ENCODE measurements at places on chromosomes 4 and X. TPM values are rescaled to one million over a fixed set of nuclear protein-coding genes. Genes with fewer than 3 reads are reported as not detected.

DNA sequence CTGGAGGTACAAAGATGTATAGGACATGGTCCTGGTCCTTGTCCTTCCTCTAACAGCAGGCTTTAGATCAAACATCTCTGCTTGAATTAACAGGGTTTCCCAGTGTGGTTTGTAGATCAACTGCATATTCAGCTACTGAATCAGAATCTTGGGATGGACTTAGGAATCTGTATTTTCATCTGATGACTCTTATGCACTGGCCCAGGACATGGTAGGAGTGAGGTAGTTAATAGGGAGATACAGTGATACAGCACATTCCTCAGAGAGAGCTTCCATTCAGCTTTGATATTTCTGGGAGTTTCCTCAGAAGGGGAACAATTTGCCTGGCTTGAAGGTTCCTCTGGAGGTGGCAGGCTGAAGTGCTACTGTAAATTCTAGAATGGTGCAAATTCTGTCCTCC is 203.1 kb downstream of the LARP7 start:
- no peaks in the 10 kb centered on the region for H3K27me3 ChIP-seq
- peaks cover 3% of the 10 kb centered on the region for H3K4me1 ChIP-seq
- peak overlapping the region; percentile 20 for H3K27ac ChIP-seq
- H3K4me3 ChIP-seq: no peak overlapping the region
- DNase-seq: no peak

DNA sequence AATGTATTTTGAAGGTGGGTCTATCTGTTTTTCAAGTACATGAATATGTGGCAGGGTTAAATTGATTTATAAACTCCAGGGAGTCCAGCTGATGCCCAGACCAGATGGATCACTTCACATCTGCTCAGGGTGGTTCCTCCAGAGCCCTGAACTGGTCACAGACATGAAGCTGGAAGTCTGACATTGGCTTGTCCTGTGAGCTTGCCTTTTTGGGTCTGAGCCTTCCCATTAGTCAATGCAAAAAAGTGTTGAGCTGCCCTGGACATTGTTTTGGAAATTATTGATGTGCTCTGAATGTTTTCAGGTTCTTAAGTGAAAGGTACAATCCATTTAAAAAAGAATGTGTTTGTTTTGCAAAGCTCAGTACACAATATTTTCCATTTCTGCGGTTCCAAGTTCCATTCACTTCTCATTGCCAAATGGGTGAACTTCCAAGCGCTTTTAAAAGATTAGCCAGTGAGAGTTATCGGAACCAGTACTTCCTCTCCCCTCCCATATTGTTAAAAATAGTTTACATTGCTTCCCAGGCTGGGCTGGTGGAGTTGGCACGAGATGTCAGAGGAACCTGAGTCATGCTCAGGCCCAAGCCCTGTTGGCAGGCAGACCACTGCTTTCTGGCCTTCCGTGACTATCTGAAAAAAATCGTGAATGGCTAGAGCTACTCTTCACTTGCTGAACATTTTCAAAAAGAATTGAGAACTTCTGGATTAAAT is 52.1 kb downstream of the PDGFRA start:
- H3K4me3 ChIP-seq: no peak overlapping the region
- DNase-seq: no peak
- no peak overlapping the region for H3K27ac ChIP-seq
- H3K27me3 ChIP-seq: no peaks in the 10 kb centered on the region

DNA sequence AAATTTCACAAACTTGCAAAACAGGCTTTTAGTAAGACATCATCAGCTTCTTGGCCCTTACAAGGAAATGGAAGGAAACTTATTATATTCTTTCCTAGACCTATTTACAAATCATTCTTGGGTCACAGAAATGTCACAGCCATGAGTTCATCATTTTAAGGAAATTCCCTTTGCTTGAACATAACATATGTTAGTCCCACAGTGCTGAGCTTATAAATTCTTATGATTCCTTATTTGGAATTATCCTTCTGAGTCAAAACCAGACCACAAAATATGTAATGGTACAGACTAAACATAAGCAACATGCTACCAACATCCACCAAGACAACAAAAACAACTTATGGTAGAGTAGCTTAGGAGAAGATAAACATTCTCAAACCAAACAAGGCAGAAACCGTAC is 236.9 kb upstream of the CTSO start:
- DNase-seq: no peak
- H3K4me3 ChIP-seq: no peak overlapping the region
- no peak overlapping the region for H3K27ac ChIP-seq

DNA sequence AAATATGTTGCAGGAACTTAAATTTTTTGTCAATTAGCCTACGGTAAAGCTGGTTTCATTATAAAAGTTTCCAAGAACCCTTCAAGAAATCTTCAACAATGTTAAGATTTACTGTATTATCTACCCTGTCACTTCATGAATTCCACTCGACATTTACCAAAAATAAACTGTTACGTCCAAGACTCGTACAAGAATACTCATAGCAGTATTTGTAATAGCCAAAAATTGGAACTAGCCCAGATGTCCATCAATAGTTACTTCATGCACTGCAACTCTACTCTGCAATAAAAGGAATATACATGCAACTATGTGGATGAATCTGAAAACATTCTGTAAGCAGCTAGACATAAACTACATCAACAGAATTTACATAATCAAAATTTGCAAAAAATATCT is 13.4 kb downstream of the RBMX start:
- H3K27me3 ChIP-seq: no peaks in the 10 kb centered on the region
- no peaks in the 10 kb centered on the region for H3K4me1 ChIP-seq
- H3K27ac ChIP-seq: no peak overlapping the region
- peaks cover 48% of the 10 kb centered on the region for H3K36me3 ChIP-seq
- no peak for DNase-seq

DNA sequence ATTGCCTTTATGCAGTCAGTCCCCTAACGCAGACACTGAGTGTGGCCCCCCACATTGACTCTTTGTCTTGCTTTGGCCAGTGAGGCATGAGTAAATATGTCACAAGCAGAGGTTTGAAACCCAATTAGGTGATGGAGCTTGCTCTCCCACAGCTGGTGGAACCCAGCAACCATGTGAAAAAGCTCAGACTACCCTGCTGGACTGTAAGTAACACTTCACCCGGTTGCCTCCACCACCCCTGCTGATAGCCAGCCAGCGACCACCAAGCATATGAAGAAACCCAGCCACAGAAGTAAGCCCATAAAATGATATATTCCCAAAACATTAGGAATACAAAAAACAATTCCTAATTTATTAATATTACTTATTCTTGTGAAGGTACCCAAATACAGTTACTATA is 21.6 kb upstream of the PDCL2 start:
- no peak overlapping the region for H3K4me3 ChIP-seq
- no peak overlapping the region for H3K27ac ChIP-seq
- no peaks in the 10 kb centered on the region for H3K27me3 ChIP-seq
- no peaks in the 10 kb centered on the region for H3K36me3 ChIP-seq
- H3K4me1 ChIP-seq: no peaks in the 10 kb centered on the region

- peaks cover 8% of the 10 kb centered on the region for H3K4me1 ChIP-seq
- H3K27ac ChIP-seq: no peak overlapping the region
- no peaks in the 10 kb centered on the region for H3K27me3 ChIP-seq
- DNase-seq: no peak
These were observed 79.2 kb upstream of the CLCN4 start for GRCh38 chrX:10077425-10078188.

DNA sequence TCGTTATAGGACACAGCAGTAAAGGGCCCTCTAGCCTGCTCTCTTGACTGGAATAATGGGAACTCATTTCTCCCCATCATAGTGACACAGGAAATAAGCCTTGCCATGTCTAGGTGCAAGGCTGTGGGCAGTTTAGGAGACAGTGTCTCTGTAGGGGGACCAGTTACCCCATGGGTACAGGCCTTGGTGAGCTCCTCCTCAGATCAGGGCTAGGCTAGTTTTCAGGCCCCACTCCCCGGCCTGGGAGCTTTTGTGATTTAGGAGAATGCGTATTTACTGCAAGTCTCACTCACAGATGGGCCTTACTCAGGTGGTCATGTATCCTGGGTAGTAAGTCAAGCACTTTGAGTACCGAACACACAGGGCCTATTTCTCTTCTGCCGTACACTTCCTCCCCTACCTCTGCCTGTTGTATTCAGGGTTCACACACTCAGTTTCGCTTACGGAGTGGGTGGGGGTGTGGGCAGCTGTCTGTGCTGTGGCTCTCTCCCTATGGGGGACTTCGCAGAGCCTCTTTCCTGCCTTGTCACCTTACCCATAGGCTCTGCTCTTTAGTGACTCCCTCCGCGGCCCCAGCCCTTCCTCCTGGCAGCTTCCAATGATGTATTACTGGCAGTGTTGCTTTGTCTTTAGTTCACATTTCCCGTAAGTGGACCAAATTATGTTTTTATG is 34.2 kb downstream of the FAM193A start:
- peaks cover 2% of the 10 kb centered on the region for H3K4me1 ChIP-seq
- no peak overlapping the region for H3K27ac ChIP-seq
- H3K36me3 ChIP-seq: peaks cover 3% of the 10 kb centered on the region
- DNase-seq: no peak
- H3K27me3 ChIP-seq: no peaks in the 10 kb centered on the region
- no peak overlapping the region for H3K4me3 ChIP-seq

DNA sequence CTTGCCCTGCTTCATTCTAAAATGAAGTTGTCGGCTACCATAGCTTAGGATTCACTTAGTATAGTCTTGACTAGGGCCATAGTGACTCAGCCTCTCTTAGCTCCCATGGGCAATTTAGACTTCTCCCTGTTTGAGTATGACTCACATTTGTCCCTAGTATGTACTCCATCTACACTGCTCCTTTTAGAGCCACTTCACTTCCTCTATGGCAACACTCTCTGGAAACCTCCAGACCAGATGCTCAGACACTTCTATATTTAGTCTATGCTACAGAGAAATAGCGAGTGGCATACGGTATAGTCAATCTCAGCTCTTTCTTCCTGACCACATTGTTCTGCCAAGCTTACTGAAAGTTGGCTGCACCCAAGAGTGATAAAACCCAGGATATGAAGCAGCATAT is 11.2 kb downstream of the MEPE start:
- H3K4me3 ChIP-seq: no peak overlapping the region
- H3K27me3 ChIP-seq: no peaks in the 10 kb centered on the region
- peaks cover 4% of the 10 kb centered on the region for H3K4me1 ChIP-seq
- no peak for DNase-seq
- H3K27ac ChIP-seq: no peak overlapping the region

DNA sequence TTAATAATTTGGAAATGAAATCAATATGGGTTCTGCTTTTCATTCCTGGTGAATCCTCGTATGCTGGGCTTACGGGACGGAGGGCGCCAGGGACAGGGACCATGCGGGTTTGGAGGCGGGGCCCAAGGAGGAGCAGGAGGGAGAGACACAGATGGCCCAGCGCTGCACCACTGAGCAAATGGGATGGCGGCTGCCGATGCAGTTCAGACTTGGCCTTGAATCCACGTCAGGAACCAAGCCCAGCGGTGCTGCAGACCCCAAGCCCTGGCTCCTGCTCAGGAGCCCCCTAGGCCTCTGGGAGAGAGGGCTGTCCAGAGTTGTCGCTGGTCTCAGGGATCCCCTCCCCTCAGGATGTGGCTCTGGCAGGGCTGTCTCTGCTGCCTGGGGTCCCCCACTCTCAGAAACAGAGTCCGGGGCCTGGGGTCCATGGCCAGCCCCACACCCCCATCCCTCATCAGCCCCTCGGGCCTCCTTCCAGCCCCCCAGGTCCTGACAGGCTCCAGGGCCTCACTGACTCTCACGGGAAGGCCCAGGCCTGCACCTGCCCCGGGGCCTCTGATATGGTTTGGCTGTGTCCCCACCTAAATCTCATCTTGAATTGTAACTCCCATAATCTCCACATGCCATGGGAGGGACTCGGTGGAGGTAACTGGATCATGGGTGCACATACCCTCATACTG is 75.2 kb downstream of the FAM53A start:
- H3K4me3 ChIP-seq: no peak overlapping the region
- no peak overlapping the region for H3K27ac ChIP-seq
- no peaks in the 10 kb centered on the region for H3K36me3 ChIP-seq
- no peaks in the 10 kb centered on the region for H3K27me3 ChIP-seq

GRCh38 chr4:2484993-2485392 is 16.1 kb downstream of the RNF4 start:
- peaks cover 11% of the 10 kb centered on the region for H3K36me3 ChIP-seq
- no peak for DNase-seq
- H3K27ac ChIP-seq: no peak overlapping the region
- H3K27me3 ChIP-seq: no peaks in the 10 kb centered on the region

GRCh38 chr4:107261241-107261874 is 225.2 kb upstream of the DKK2 start:
- no peaks in the 10 kb centered on the region for H3K36me3 ChIP-seq
- H3K27ac ChIP-seq: no peak overlapping the region
- no peak overlapping the region for H3K4me3 ChIP-seq
- no peak for DNase-seq
- no peaks in the 10 kb centered on the region for H3K27me3 ChIP-seq

DNA sequence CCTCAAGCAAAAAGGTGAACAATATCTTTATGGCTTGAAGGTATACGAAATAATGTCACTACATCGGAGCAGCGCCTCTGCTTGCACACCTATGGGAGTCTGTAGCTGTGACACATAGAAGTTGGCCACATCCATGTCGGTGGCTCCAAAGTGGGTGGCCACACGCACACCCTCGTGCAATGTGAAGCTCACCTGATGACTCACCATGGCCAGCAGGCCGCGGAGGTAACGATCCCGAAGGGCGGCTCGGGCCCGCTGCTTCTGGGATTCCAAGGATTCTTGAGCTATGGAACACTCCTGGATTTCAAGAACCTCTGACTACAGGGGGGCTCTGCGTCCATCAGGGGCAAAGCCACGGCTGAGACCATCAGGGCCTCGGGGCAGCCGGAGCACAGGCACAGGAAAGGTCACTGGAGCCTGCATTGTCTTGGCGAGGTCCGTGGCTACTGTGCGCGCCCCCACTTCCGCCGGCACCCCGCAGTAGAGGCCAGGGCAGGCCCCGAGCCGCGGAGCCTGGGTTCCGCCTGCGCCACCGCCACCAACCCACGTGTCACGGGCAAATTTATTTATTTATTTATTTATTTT is 25.2 kb downstream of the NYX start:
- DNase-seq: peak; percentile 68
- H3K4me1 ChIP-seq: peaks cover 8% of the 10 kb centered on the region
- H3K27me3 ChIP-seq: no peaks in the 10 kb centered on the region
- H3K4me3 ChIP-seq: no peak overlapping the region
- no peak overlapping the region for H3K27ac ChIP-seq

DNA sequence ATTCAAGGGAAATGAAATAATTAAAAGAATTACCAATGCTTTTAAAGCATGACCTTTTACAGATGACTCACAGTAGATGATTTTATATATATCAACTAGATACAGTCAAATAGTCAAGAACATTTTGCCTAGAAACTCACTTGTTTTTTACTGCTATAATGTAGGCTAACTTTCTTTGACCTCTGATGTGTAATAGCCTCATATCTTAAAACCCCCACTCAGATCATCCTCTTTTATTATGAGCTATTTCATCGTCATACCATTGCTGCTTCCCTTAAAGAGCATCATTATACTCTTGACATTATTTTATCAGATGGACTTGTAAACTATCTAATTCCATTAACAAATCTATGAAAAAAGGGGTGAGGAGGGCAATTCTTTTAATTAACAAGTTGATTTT is 355.9 kb upstream of the AGA start:
- H3K36me3 ChIP-seq: no peaks in the 10 kb centered on the region
- H3K4me1 ChIP-seq: no peaks in the 10 kb centered on the region
- no peaks in the 10 kb centered on the region for H3K27me3 ChIP-seq
- H3K27ac ChIP-seq: no peak overlapping the region

MAGEB16 gene
- total RNA-seq: not detected

NEXMIF gene
- 0.29 TPM for total RNA-seq

FGF2 gene
- 95.2 TPM for total RNA-seq

VCX3A gene
- 0.28 TPM for total RNA-seq

RHOXF2B gene
- total RNA-seq: not detected

EGF gene
- 1.1 TPM for total RNA-seq

ASIC5 gene
- not detected for total RNA-seq

DGAT2L6 gene
- total RNA-seq: not detected

VCX gene
- not detected for total RNA-seq

XAGE2 gene
- total RNA-seq: not detected

MMRN1 gene
- not detected for total RNA-seq

CTSO gene
- total RNA-seq: 0.81 TPM

DMP1 gene
- not detected for total RNA-seq

COL25A1 gene
- 4.6 TPM for total RNA-seq

ZFYVE28 gene
- 1.2 TPM for total RNA-seq
